NCI-H1436 (cell line): ENCODE measurements at places on chromosomes 2 and 18.

- DNase-seq, result no peak
Measured at GRCh38 chr2:73176205-73176880, 26.0 kb upstream of the NOTO start.

DNA sequence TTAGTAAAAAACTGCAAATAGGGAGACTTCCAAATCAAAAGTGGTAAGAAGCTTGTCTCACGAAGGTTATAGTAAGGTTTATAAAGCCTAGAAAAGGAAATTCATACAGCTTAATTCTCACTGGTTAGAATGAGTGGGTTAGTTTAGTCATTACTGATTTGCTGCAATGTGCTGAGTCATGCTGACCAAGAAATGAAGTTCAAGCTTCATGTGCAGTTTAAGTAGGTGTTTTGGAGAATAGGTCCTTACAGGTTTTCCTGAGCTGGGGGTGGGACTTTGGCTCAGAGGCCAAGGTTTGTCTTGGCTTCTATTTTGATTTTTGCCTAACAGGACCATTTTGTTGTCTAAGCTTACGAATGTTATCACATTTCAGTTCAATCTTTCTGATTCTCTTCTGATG is 15.1 kb downstream of the CLIP4 start:
- peak; percentile 12 for DNase-seq

- DNase-seq, result no peak
Measured at GRCh38 chr2:32760628-32761027, 132.8 kb downstream of the TTC27 start.

- no peak for DNase-seq
Measured at GRCh38 chr2:64344999-64345576, 108.9 kb upstream of the LGALSL start.

DNA sequence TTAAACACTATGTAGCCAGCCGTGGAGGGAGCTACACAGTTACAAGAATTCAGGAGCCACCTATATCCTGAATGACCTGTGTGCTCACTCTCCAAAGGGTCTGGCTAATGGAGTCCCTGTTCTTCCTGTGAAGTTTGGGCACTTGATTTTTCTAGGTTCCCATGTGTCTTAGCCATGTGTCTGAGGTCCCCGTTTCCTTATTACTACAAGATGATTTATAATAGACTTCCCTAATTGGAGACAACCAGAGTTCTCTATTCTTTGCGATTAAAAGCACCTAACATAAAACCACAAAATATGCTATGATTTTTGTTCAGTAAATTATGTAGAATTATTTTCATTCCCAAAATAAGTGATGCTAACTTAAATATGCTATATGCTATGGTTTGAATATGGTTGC is 83.4 kb downstream of the PDK1 start:
- no peak for DNase-seq
